ENCODE measurements at places on chromosomes 4 and X. TPM values are rescaled to one million over a fixed set of nuclear protein-coding genes. Genes with fewer than 3 reads are reported as not detected.

The NAP1L3 gene
- 3.8 TPM for total RNA-seq

The GAGE12E gene
- not detected for total RNA-seq

The PABPC1L2B gene
- not detected for total RNA-seq

DNA sequence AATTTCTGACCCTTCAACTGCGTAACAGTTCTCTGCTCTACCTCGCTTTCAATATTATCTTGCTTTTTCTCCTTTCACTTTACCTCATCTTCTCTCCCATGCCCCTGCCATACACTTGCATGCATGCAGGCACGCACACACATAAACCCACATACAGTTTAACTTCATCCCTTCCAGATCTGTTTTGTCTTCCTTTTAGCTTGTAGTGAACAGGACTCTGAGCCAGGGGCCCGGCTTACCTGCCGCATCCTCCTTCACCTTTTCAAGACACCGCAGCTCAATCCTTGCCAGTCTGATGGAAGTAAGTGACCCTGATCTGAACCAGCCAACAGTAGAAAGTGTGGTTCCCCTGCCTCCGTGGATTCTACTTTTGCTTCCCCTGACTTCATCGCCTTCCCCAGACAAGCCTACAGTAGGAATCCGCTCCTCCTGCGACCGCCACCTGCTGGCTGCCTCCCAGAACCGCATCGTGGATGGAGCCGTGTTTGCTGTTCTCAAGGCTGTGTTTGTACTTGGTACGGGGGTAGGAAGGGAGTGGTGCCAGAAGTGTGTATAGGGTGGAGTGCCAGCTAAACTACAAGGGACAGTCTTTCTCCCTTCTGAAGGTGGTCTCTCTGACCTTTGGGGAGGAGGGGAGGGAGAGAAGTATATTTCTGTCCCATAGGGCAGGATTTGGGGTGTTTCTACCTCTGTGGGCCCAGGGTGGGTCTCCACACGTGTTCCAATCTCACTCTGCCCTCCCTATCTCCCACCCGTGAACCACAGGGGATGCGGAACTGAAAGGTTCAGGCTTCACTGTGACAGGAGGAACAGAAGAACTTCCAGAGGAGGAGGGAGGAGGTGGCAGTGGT, 10.7 kb downstream of the MED12 start:
- peak; percentile 79 for DNase-seq

- no peak for DNase-seq
These were observed 63.0 kb upstream of the AGA start for GRCh38 chr4:177505171-177505615.
